ENCODE measurements at places on chromosomes 5 and 9.

DNA sequence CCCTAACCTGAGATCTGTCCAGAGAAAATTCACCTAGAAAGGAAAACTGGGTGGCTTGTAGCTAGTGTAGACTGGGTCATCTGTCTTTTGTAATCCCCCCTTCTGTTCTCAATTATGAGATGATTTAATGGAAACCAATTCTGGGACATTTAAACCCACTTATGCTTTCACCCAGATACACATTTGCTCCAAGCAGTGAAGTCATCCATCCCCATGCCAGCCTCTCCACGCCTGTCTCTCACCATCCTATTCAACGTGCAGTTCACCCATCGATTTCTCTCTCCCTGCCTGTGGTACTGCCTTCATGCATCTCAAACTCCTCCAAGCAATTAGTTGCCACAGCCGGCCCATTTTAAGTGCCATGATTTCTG, 1.8 kb downstream of the PHF19 start:
- DNase-seq, result no peak

DNA sequence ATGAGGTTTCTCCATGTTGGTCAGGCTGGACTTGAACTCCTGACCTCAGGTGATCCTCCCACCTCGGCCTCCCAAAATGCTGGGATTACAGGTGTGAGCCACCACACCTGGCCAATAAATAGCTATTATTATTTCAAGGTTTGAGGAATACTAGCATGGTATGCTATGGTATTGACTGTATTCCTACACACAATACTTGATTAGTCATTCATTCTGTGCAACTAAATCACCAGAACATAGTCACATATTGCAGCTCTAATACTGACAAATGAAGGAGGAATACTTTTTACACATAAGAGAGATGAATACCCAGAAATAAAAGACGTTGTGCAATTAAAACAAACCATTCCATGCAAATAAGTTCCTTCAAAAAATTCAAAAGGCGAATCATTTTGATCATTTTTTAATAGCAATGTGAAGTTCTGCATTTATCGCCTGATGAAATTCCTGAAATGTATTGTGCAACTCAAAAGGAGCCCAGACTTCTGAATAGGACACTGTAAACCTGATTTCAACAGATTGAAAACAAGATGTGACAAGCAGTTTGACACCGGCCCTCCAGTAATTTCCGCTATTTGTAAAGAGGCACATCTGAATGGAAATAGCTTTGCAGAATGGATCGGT, 687.4 kb upstream of the SEMA6A start:
- DNase-seq, result no peak

GRCh38 chr9:129697656-129698253, 32.3 kb downstream of the PRRX2 start:
- DNase-seq, result peak; percentile 38

DNA sequence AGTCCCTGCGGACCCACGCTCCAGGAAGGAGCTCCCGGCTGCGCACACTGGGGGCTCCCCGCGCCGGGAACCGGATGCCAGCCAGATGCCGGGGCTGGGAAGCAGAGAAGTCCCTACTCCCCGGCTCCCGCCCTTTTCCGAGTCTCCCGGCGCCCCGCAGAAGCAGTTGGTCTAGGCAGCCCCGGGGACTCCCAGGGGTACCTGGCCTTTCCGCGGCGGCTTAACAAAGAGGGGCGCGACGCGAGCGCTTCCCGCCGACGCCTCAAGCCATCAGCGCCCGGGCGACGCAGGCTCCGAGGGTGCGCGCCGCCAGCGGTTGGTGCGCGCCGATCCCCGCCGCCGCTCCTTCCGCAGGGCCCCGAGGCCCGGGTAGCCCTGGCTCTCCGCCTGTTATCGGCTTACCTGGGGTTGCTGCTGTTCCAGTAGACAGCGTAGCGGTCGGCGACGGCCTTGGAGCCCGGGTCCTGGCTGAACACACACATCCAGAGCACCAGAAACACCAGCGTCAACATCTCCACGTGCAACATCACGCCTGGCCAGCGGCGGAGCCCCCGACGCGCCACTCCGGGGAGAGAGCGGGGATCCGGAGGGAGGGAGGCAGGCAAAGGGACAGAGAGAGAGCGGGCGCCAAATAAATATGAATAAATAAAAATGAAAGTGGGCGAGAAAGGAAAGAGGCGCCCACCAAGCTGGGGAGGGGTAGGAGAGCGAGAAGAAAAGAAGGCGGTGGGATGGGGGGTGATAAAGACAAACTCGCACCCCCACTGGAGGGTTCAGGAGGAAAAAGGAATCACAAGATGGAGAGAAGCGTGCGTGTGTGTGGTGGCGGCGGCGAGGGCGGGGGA, 428 bp downstream of the EFNA5 start:
- DNase-seq, result peak; percentile 28

DNA sequence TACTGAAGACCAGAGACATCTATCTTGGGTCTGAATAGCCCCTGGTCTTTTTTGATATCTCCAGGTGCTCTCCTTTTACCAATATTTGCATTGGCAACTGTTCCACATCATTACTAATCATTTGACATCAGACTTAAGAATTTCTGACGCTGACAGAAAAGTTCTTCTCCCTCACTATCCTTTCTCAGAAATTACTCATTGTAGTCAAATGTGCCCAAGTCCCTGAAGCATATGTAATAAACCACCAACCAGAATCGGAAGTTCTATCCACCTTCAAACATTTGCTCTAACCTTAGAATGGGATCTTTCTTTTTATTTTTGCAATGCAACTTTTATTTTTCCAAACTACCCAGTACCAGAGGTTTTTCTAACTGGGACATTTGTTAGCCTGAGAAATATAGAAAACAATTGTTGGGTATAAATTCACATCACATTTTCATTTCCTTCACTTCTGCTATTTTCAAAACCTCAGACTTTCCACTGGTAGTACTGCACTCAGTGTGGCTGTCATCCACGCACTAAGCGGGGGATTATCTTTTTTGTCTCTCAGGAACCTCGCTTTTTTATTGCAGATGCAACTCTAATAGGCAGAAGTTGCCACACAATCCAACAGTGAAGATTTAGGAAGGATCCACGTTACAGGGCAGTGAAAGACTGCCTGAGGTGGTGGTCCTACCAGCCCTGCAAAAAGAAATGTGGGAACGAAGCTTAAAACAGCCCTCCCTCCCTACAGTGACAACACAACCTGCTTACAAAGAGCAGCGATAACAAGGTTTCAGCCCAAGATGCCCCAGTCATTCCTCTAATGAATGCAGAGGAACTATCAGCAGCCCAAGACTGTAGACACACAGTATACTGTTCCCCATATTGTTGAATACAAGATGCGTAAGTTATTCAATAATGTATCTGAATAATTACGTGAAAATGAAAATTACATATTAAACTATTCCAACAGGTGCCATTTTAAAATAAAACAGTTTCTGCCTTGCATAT, 201.2 kb downstream of the EBF1 start:
- DNase-seq, result no peak

DNA sequence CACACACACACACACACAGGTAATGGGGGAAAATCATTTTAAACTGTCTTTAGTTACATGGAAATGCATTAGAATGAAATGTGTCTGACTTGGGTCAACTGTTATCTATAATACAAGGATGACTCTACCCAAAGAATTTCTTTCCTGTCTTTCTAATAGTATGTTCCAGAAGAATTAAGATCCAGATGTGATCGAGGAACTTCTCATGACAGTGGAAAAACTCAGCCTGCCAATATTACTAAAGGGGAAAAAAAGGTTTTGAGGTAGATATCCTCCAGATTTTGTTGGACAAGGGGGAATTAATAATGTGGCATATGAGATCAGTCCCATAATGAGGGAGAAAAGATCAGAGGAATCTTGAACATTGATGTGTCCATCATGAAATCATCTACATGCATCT, 190.6 kb upstream of the MAP3K1 start:
- peak; percentile 22 for DNase-seq

- no peak for DNase-seq
Observed at GRCh38 chr9:85142968-85143367, 473.4 kb downstream of the NTRK2 start.

- DNase-seq, result peak; percentile 98
Observed at GRCh38 chr5:125559296-125559695, 812.9 kb upstream of the ZNF608 start.

DNA sequence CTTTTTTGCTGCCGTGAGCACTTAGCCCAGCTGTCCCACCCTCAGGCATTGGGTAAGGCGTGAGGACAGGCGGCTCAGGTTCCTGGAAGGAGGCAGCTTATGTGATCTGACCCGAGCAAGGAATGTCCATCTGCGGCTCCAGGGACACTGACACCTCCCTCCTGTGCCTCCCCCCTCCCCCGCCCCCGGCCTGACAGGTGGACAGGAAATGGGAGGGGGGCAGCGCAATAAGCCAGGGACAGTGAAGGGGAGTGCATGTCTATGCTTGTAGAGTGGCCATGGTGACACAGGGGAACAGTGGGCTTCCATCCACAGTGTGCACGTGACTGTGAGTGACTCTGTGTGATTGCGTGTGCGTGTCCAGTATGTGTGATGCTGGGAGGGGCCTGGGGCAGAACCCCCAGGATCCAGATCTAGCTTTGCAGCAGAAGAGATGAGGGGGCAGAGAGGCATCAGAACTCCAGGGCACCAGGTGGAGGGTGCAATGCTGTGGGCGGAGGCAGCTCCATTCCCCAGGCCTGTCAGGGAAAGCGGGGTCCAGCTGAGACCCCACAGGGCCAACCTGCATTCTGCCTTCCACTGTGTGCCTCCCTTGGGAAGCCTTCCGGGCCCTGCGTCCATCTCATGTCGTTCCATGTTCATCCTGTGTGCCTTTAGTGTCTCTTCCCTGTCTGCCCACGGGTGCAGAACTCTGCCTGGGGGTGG, 30.5 kb downstream of the CNTFR start:
- DNase-seq, result no peak

DNA sequence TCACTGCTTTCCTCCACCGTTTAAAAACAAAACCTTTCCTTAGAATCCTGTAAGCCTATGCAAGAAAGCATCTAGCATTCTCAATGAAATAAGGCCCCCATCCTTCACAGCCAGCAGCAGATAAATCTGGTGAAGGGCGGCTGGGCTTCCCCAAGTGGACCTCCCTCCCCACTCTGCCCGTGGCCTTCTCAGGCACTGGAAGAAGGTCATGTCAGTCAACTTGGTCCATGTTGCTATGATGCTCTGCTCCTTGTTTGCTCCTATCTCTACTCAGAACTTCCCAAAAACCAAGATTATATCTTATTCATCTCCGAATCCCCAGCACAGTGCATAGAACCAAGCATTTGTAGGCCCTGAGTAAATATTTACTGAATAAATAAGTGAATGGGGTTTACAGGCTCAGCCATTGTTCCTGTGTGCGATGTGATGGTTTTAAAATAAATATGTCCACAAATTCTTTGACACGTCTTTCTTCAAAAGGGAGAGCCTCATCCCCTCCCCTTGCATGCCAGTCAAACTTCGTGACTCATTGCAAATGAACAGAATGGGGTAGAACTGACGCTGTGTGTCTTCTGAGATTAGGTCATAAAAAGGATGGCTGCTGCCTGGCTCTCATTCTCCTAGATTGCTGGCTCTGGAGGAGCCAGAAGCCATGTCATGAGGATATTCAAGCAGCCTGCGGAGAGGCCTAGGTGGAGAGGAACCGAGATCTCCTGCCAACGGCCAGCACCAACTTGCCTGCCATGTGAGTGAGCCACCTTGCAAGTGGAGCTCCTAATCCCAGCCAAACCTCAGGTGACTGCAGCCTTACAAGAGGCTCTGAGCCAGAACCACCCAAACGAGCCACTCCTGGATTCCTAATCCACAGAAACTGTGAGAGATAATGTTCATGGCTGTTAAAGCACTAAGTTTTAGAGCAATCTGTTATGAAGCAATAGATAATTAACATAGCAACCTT, 70.5 kb downstream of the MED27 start:
- DNase-seq, result no peak

DNA sequence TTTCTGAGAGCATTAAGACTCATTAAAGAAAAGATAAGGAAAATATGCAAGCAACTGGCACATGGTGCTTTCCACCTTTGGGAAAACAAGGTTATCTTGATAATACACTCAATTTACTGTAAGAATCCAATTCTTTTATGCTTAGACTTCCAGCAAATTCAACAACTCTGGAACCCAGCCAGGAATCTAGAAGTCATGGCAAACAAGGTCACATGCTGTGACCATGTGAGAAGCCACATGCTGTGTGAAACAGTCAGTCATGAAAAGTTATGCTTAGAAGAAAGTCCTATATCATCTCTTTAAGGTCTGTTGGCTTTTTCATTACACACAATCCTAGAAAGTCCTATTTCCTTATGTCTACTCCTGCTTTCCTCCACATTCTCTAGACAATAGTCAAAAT, 581.8 kb upstream of the C9orf72 start:
- peak; percentile 4 for DNase-seq

DNA sequence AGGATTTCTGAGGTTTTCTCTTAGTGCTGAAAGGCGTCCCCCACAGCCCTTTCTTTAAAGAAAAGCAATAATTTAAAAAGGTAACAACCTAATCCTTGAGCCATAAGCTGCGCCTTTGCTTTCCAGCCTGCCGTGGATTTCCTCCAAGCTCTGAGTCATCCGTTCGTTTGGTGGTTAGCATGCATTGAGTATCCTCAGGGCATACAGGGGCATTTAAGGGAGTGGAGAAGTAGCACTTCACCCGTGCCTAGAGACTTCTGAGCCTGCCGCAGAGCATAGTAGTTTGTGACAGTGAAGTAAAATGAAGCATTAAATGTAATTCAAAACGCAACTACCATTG, 892 bp upstream of the TNC start:
- peak; percentile 85 for DNase-seq

GRCh38 chr5:65722575-65723403, 784 bp downstream of the NLN start:
- peak; percentile 68 for DNase-seq

- DNase-seq, result no peak
Observed at GRCh38 chr9:131823701-131824146, 83.8 kb upstream of the RAPGEF1 start.

GRCh38 chr5:36855141-36855495, 21.5 kb upstream of the NIPBL start:
- no peak for DNase-seq

- peak; percentile 76 for DNase-seq
Observed at GRCh38 chr5:172453206-172453985, 929 bp downstream of the SH3PXD2B start.

- DNase-seq, result no peak
Observed at GRCh38 chr5:93571114-93571949, 9.7 kb downstream of the NR2F1-AS1 start.

- DNase-seq, result no peak
Observed at GRCh38 chr5:65338606-65339151, 143.0 kb downstream of the ADAMTS6 start.

- no peak for DNase-seq
Observed at GRCh38 chr5:54159153-54159892, 151.1 kb downstream of the ARL15 start.

- DNase-seq, result peak; percentile 91
Observed at GRCh38 chr5:151758430-151759241, at the start of gene ATOX1. ATOX1 (minus strand) TSS chr5:151758631; CDS start chr5:151758551, 80 bp downstream.

- no peak for DNase-seq
Observed at GRCh38 chr5:94771742-94772141, 153.3 kb downstream of the SLF1 start.

GRCh38 chr5:15757619-15758018, 257.6 kb downstream of the FBXL7 start:
- DNase-seq, result no peak

GRCh38 chr9:111456529-111456928, 27.7 kb downstream of the ECPAS start:
- DNase-seq, result peak; percentile 34
